ENCODE measurements at places on chromosomes 2 and 18. TPM values are rescaled to one million over a fixed set of nuclear protein-coding genes. Genes with fewer than 3 reads are reported as not detected.

The ASB18 gene
- not detected for total RNA-seq

The RAX gene
- not detected for total RNA-seq

The RASGRP3 gene
- total RNA-seq, result 13.8 TPM

The IL36B gene
- total RNA-seq, result not detected

The CSRNP3 gene
- 3.1 TPM for total RNA-seq

The REG1B gene
- total RNA-seq, result 3.4 TPM

The CTAGE1 gene
- total RNA-seq, result not detected

The TEKT4 gene
- total RNA-seq, result not detected

The PLGLB1 gene
- 1.4 TPM for total RNA-seq

The C2orf80 gene
- total RNA-seq, result not detected

The RALBP1 gene
- 41.4 TPM for total RNA-seq

The ANKRD30B gene
- not detected for total RNA-seq

The SPC25 gene
- total RNA-seq, result not detected

The GPR45 gene
- total RNA-seq, result not detected

The ALPI gene
- not detected for total RNA-seq

The CCDC68 gene
- 2.5 TPM for total RNA-seq

Measured in posterior vena cava (tissue), 2 donors.